ENCODE measurements at places on chromosomes 1 and 21.
A peak's percentile ranks its signal among the peaks of the same experiment; 100 is the strongest.

DNA sequence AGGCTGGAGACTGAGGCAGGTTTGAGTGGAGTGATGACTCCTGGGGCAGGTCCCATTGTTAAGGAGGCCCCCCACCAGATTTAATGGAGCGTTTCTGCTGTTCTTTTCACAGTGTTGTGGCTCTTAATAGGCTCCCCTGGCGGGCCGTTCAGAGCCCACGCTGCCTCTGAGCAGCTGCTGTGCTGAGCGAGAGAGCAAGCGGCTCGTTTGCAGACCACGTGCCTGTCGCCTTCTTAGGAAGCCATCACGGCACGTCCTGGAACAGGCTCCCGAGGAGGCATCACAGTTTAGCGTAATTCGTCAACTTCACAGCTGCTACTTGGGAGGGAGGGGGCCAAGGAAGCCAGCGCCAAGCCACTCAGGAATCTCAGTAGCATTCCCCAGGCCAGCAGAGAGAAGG is 70.5 kb upstream of the CTTNBP2NL start:
- no peak for DNase-seq

DNA sequence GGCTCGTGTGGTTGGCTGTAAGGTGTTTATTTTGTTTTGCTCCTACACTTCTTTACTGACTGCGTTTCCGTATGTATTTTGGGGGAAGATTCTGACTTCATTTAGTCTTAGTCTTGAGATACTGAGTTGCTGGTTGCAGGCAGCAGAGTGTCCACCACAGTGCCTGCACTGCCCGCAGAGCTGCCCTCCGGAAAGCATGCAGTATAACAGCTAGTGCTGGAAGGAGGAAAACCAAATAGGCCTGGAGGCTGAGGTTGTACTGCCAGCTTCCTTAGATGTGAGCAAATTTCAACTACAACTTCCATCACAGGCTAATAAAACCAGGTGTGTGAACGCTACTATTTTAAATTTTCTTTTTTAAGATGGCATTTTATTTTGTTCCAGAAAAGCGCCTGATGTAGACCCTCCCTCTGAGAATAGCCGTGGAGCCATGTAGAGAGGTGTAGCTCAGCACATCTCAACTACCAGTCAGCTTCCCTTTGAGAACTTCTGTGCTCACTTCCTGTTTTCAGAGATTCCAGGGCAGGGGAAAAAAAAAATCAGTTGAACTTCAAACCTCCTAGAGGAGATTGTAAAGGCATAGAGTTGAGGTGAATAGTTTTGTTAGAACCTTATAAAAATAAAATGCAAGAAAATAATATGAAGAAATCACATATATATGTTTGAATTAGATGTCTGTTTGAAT is 17.6 kb downstream of the LMO4 start:
- DNase-seq, result no peak

- no peak for DNase-seq
Measured at GRCh38 chr1:23152966-23153684, 15.5 kb downstream of the LUZP1 start.

GRCh38 chr1:64231153-64231552 is 27.7 kb downstream of the UBE2U start:
- DNase-seq, result no peak

DNA sequence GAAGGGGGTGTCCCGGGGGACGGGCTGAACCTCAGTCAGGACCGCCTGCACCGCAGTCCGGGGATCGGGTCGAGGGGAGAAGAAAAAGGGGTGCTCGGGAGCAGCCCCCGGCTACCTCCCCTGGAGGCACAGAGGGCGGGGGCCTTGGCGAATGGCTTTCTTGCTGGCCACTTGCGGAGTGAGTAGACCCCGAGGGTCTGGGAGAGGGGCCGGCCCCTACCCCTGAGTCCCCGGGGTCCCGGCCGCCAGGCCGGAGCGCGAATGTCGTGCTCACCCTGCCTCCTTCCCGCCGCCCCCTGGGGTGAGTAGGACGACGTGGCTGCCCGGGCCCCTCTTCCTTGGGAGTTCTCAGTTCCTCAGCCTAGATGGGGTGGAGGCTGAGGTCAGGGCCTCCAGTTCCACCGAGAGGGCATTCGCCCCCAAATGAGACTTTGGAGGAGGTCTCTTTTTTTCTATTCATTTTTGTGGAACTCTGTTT is 113.0 kb downstream of the OSBPL9 start:
- no peak for DNase-seq

DNA sequence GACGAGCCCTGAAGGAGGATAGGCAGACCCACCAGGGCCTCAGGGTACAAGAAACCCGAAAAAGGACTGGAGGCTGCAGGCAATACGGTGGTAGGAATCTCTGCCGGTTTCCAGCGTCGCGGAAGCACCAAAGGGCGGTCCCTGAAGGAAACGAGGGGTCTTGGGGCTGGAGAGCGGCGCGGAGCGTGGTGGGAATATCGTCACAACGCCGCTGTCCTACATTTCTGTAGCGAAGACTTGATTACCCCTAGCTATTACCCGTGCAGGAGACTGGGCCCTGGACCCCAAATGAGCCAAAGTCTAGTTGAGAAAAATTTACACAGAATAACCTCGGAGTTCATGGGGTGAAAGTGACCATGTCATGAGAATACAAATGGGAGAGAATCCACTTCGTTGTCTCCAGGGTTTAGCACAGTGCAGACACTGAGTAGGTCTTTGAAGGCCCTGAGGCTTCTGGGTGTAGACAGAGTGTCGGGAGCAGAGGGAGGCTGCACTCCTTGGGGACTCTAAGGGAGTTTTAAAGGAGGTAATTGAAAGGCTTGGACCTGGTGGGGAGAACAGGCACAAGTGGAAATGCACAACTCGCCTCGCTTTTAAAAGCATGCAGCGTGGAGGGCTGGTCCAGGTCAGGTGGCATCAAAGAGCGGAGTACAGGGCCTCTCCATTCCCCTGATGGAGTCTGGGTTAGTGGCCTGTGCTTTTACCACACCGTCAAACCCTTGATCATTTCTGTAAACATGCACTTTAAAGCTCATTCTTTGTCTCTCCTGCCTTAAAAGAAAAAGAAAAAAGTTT is 1.5 kb downstream of the ATP1A1 start:
- peak; percentile 24 for DNase-seq

GRCh38 chr1:184615301-184615700 is 139.4 kb downstream of the EDEM3 start:
- DNase-seq, result no peak

- no peak for DNase-seq
Measured at GRCh38 chr1:203142124-203142523, 14.6 kb downstream of the ADORA1 start.

DNA sequence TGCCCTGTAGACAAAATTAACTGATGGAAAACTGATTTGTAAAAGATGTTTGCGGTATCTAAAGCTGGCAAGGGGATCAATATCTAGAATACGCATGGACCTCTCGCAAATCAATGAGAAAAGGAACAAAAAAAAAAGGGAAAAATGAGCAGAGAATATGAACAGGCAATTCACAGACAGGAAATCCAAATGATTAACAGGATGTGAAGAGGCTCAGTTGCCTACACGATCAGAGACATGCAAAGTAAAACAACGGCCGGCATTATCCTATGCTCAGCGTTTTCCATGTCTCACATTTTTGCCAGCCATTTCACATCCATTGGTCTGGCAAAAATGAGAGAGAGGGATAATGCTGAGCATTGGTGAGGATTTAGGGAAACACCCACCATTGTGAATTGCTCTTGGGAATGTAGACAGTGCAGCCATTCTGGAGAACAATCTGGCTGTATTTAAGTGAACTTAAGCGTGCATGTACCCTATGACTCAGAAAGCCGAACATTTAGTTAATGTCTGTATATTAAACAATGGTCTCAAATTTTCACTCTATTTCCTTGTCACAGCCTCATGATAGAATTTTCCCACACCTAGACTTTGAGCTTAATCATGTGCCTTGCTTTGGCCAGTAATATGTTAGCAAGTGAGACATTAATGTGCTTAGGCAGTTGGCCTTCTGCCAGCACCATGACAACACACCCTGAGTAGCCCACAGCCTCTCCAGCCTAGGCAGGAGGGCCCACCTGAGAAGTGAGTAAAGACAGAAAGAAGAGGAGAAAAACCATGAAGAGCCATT is 61.0 kb upstream of the NBPF3 start:
- DNase-seq, result no peak

GRCh38 chr1:23423415-23424292 is 894 bp downstream of the TCEA3 start:
- no peak for DNase-seq

DNA sequence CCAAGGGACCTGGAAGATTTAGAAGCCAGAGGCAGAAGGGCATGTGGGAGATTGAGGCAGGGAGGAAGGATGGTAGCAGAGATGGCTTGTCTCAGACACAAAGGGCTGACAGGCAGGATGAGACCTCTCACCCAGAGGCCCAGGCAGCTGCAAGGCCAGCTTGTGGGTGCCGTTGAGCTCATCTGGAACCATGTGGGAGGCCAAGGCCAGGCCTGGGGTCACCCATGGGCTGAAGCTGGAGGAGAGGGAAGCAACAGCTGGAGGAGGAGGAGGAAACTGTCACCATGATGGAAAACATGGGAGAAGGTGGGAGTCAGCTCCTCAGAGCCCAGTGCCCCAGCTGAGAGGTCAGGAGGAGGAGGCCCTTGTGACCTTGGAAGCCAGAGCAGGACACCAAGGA is 6.4 kb downstream of the CRABP2 start:
- DNase-seq, result no peak

DNA sequence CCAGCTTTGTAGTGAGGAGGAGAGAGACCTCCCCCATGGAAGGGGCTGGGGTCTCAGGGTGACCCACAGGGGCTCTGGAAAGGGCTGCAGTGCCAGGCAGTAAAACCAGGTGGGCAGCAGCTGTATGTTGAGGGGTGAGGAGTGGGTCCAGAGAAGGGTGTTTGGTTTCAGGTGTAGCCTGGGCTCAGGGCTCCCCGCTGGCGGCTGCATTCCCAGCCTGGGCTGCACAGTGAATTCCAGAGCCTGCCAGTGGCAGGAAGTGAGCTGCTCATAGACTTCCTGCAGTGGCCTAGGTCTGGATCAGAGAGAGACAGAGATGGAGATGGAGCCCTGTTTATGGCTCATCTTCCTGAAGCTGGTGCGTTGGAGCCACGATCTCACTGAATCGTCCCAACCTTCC is 356.4 kb downstream of the PTPRU start:
- DNase-seq, result no peak

DNA sequence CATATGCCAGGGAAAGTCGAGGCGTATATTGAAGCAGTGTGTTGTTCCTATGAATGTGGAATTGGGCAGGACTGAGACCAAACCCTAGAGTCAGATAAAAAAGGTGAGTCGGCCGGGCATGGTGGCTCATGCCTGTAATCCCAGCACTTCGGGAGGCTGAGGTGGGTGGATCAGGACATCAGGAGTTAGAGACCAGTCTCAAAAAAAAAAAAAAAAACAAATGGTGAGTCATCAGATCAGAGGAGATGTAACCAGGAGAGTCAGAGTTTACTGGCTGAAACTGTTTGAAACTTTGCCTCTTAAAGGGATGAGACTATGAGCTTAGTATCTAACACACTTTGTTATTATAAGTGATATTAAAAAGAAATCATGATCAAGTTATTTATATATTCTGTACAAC is 26.4 kb upstream of the SYCP1 start:
- DNase-seq, result no peak

DNA sequence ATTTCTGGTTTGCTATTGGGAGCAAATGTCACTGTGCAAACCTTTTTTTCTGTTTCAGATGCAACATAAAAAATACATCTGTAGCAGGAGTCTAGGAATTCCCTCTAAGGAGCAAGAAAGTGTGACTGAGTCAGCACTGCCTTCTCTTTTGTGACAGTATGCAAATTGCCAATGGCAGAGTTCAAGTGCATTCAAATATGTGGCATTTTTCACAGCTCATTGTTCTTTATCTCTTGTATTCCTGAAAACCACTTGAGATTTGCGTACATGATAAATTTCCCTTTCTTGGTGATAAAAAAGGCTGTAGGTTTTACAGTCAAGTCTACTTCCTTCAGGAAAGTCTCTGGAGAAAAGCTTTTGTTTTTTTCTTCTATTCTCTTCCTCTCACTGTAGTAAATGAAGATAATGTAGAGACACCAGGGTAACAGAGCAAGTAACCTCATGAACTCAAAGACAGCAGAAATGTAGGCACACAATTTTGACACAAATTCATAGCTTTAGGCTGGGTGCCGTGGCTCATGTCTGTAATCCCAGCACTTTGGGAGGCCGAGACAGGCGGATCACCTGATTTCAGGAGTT is 129.7 kb upstream of the L1TD1 start:
- DNase-seq, result no peak

DNA sequence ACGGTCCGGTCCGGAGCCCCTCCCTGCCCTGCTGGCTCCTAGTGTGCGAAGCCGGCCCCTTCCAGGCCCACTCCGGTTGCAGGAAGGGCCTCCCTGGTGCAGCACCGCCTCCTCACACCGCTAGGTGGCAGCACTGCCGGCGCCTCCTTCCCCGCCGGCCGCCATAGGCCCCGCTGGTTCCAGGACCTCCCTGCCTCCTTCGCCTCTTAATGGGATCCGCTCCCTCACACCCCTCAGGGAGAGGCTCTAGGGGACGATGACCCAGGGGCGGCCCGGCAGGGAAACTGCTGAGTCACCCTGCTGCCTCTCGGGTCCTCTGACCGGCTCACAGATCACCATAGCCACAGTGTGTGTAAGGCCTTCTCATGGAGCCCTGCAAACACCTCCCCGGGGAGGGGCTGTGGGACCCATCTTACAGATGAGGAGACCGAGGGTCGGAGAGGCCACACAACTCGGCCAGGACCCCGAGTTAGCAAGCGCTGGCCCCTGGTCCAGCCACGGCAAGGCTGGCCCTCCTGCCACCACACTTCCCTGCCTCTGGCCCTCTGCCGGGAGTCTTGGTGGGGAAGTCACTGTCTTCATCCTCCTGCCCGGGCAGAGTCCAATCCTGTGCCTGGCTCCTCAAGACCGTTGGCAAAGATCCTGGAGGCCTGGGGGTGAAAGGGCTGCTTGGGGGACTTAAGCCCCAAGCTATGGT is 1.6 kb upstream of the AJAP1 start:
- no peak for DNase-seq

All from T-helper 1 cell (primary cell).